ENCODE measurements at places on chromosomes 1 and 21.

- DNase-seq: no peak
Observed at GRCh38 chr21:26501495-26502021, 71.5 kb downstream of the CYYR1 start.

GRCh38 chr1:84303314-84303830 is 1.9 kb downstream of the SAMD13 start:
- DNase-seq: no peak

DNA sequence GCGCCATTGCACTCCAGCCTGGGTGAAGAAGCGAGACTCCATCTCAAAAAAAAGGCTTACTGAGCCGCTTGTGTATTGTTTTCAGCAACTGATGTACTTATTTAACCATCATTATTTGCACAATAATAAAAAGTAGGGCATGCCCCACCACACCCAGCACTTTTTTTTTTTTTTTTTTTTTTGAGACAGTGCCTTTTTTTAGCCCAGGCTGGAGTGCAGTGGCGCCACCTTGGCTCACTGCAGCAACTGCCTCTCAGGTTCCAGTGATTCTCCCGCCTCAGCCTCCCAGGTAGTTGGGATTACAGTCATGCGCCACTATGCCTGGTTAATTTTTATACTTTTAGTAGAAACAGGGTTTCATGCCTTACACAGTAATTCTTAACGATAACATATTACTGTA is 12.2 kb upstream of the TRNAU1AP start:
- DNase-seq: no peak

GRCh38 chr1:234986750-234987414 is 141.8 kb downstream of the TOMM20 start:
- no peak for DNase-seq

DNA sequence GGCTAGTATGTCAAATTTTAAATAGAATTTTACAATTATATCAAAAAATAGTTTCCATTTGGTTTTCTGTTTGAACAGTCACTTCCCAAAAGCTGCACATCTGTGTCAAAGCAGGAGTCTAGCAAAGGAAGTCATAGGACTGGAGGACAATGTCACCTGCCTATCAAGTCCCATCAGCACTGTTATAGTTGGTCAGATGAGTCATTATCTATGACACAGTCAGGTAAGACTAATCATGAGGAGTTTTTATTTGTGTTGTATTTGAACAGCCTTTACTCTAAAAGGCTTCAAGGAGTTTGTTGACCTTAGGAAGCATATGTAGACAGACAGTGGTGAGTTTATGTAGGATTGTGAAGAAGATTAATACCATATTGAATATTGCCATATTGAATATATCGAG is 74.2 kb upstream of the QSOX1 start:
- no peak for DNase-seq

DNA sequence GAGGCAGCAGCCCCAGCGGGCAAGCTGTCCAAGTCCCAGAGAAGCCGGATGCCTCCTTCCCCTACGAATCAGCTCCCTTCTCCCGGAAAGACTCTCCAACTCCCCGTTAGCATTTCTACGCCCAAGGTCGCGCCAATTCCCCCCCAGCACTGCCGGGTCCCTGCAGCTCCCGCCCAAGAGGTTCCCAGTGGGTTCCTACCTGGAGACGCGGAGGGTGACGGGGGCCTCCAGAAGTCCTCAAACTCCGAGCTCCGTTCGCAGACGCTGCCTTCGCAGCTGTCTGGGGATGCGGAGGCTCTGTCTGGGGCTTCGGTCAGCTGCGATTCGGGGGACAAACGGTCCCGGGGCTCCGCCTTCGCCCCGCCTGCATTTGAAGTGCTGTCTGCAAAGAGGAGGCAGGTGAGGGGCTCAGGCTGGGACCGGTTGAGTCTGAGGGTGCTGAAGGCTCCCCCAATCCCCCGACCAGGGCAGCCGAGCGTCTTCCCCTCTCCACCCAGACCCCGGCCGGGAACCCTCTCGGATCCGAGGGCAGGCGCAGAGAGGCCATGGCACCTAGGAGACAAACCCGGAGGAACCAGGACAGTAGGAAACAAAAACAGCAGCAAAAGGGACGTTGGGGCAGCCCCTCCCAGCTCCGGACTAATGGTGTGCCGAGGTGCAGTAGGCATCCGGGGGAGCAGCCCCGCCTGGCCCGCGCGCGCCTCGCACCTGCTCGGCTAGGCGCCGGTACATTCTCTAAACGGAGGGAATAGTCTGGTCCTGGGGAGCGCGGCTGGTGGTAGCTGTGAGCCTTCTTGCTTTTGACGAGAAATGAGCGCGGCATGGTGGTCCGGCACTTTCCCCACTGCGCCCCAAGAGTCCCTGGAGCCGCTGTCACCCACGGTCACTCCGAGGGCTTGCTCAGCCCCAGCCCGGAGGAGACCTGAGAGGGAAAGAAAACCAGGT is 3.8 kb downstream of the GFI1 start:
- peak; percentile 56 for DNase-seq

DNA sequence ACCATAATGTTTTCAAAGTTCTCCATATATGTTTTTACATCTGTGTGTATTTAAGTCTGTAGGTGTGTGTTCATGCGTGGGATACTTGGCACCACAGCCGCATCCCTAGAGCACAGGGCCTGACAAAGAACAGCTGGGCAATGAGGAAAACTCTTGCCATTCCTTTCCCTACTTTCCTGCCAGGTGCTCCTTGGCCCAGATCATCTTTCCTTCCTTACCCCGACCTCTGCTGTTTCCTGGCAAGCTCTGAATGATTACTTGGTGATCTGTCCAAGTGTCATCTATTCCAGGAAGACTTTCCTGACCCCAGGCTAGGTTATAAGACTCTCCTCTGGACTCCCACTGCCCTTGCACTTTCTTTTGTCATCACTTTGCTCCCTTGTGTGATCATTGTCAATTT is 123.6 kb downstream of the ELAVL4 start:
- no peak for DNase-seq

GRCh38 chr1:59128784-59129227 is 168.1 kb upstream of the FGGY start:
- peak; percentile 88 for DNase-seq

DNA sequence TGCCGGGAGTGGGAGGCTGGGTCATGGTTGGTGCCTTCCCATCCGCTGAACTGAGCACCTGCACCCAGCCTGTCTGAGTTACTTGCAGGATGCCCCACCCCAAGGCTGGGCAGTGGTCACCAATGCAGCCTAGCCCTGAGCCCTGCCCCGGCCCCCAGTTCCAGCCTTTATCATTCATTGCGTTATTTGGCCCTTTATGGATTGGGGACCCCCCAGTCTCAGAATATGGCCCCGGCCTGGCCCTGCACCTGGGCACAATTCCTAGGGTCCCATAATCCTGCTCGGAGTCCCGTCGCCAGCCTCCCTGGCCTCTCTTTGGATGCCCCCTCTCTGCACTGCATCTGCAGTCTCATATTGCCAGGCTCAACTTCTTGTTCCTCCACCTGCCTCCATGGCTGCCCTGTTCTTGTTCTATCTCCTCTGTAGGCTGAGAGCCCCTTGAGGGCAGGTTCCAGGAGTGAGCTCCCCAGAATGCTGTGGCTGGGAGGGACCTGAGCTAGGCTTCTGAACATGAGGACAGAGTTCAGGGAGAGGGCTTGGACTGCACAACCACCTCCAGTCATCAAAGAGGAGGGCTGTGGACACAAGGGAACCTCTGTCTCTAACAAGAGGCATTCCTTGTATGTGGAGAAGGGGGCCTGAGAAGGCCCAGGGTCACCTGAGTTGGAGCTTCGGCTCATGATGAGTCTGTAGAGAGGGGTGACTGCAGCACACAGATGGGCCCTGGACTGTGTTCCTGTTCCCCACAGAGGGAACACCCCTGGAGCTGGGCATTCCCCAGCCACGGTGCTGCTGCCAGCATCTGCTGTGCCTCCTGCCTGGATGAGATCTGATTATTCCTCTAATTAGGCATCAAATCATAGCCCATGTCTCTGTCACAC is 1.1 kb upstream of the KNCN start:
- DNase-seq: no peak

- DNase-seq: no peak
Observed at GRCh38 chr1:182126272-182126800, 64.8 kb upstream of the ZNF648 start.

GRCh38 chr1:29924017-29924431 is 687.7 kb downstream of the PTPRU start:
- DNase-seq: no peak

DNA sequence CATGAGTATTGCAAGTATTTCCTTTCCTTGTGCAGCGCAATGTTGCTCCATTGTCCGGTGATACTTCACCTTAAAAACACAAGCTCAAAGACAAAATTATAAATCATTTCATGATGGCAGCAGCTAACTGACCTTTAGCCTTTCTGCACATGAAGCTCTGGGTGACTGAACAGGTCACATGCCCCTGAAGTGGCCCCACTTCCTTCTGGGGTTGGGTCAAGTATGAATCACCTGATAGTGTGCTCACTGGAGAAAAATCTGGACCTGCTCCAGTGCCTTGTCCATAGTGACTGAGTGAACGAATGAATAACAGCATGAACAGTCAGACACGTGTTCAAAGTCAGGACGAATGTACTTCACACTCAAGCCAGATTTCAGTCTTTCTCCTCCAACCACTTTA is 658.9 kb downstream of the NPHP4 start:
- no peak for DNase-seq

- DNase-seq: peak; percentile 30
Observed at GRCh38 chr1:72438270-72438669, 155.9 kb upstream of the NEGR1 start.

GRCh38 chr1:225942574-225942973 is 1.6 kb upstream of the LEFTY2 start:
- DNase-seq: no peak

DNA sequence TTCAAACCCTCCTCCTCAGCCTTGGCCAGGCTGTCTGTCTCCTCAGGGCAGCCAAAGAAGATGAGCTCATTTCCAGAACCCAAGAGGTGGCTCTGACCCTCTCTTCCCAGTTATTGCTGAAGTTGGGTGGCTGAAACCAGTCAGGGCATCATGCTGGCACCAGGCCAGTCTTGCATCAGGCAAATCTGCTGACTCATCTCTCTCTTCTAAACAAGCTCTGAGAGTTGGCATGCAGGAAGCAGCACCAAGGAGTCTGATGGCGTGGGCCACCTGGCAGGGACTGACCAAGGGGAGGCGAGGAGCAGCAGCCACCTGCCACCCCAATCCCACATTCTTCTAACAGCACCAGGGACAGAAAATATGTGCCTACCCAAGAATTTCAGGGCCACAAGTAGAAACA is 104.8 kb upstream of the ATP1A1 start:
- DNase-seq: peak; percentile 6

GRCh38 chr1:172497230-172497629 is 35.7 kb upstream of the SUCO start:
- peak; percentile 84 for DNase-seq

DNA sequence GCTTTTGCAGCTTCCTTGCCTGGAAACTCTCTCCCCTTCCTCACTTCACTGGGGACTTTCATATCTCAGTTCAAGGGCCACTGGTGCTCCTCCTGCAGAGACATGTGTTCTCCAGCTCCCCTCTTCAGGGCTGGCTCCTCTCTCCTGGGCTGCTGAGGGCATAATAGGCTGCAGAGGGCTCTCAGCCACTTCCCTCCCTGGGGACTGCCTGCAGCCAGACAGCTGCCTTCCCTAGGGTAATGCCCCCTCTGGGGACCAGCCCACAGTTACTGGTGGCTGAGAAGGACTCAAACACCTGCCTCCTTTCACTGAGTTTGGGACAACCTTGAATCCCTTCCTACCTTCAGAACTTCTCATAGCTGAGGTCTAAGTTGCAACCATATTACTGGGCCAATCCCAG is 104.8 kb upstream of the POU3F1 start:
- no peak for DNase-seq

DNA sequence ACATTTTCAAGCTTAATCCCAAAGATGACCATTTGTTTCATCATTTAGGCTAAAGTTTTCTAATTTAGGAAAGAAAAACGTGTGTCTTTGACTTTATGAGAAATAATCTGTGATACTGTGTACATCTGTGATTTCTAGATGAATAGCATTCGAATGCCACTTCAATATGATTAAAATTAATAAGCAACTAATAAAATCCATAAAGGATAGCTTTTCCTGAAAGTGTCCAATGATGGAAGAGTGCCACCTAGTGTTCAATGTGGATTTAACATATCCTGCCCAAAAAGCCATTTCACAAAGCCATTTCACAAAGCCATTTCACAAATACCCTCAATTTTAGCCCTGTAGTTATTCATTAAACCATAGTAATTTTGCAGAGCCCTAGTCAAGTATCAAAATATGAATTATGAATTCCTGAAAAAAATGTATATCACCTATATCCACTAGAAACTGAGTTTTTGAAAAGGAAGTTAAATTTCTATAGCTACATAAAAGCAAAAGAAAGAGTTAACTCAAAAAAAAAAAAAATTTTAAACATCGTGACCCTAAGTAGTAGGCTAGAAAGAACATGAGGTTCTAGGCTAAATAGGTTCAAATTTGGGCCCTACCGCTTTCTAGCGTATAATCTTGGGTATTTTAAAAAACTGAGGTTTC is 19.1 kb downstream of the NME7 start:
- DNase-seq: peak; percentile 54

- DNase-seq: no peak
Observed at GRCh38 chr1:60895252-60895651, 187.1 kb upstream of the NFIA start.

DNA sequence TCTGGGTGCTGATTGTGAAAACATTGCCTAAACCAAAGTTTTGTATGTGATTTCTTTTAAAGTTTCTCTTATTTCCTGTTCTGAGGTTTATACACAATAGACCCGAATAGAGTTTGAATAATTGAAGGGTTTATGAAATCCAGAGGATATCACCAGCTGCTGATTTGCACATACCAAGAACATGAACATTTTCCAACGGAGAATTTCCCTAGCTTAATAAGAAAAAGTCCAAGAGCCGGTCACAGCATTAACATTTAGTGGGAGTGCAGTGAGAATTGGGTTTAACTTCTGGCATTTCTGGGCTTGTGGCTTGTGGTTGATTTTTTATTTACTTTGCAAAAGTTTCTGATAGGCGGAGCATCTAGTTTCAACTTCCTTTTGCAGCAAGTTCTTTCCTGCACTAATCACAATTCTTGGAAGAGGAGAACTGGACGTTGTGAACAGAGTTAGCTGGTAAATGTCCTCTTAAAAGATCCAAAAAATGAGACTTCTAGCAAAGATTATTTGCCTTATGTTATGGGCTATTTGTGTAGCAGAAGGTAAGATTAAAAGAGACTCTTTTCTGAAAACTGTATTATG is at the start of gene CFH:
CFH (plus strand) TSS at position 407 of the 579 bp plus-strand sequence; CDS start at position 482, 75 bp downstream.
- DNase-seq: peak; percentile 89

GRCh38 chr1:156912310-156912709 is 8.1 kb upstream of the LRRC71 start:
- DNase-seq: no peak

GRCh38 chr1:101144671-101145448 is 92.0 kb upstream of the S1PR1 start:
- no peak for DNase-seq

- DNase-seq: no peak
Observed at GRCh38 chr1:236257216-236257615, 24.5 kb downstream of the ERO1B start.

GRCh38 chr1:183476081-183476480 is 3.8 kb downstream of the SMG7 start:
- DNase-seq: no peak

GRCh38 chr1:23922321-23922943 is 9.3 kb upstream of the CNR2 start:
- no peak for DNase-seq

All from EH (cell line).